Urinary bladder (tissue), 4 donors: ENCODE measurements at places on chromosomes 3 and 15. TPM values are rescaled to one million over a fixed set of nuclear protein-coding genes. Genes with fewer than 3 reads are reported as not detected.

DNA sequence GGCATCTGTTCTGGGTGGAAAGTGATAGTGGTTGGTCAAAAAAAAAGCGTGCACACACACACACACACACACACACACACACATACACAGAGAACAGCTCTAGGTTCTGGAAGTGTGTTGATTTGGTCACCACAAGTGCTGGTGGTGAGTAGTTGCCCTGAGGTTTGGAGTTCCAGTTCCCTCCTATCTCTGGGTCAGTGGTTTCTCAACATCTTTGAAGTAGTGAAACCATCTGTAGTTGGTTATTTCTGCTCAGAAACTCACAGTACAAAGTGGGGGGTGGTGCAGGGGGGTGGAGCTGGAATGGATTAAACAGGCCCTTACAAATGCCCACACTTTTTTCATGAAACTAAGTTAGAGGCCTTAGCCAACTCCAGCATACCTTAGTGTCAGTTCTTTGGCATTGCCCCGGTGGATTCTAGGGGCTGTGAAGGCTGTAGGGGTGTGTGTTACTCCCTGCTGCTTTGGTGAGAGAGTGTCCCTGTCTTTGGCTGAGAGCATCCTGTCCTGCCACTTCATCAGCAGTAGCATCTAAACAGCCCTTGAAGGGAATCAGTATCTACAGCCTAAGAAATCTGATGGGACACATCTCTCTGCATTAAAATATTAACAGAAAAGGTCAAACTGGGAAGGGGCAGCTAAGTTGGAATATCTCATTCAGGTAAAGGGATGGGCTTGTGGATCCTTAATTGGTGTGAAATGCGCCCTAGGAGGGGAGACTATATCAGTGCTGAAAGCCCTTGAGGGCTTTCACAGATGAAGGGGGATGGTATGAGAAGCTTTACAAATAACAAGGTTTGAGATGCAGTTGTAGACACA, 20.6 kb downstream of the SMAD3 start:
- no peak for DNase-seq

- no peak for DNase-seq
These were observed 7.7 kb downstream of the CAPN3 start for GRCh38 chr15:42367041-42367440.

- DNase-seq = no peak
These were observed 53.5 kb downstream of the CEMIP start for GRCh38 chr15:80832686-80833085.

DNA sequence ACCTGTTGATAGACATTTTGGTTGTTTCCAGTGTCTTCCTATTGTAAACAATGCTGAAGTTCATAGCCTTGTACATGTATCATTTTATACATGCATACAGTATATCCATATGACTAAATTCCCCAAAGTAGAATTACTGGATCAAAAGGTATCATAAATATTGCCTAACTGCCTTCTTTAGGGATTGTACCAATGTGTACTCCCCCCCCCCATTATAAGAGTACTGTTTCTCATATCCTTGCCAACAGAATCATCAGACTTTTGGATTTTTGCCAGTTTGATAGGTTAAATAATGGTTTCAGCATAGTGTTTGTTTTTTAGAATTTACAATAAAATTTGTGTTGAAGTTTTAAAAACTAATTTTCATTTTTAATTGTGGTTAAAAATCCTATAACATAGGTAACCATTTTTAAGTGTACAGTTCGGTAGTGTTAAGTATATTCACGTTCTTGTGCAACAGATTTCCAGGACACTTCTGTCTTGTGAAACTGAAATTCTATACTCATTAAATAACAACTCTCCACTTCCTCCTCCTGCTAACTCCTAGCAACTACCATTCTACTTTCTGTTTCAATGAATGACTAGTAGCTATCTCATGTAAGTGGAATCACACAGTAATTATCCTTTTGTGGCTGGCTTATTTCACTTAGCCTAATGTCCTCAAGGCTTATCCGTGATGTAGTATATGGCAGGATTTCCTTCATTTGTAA, 30.8 kb upstream of the MAP3K13 start:
- DNase-seq = no peak

The GCNT3 gene
- total RNA-seq = not detected

The ST3GAL6 gene
- total RNA-seq = 16.7 TPM

The MYH15 gene
- 1.2 TPM for total RNA-seq
